Esophagus squamous epithelium (tissue), 5 donors: ENCODE measurements at places on chromosomes 5 and 9.

GRCh38 chr5:59198365-59198764 is 615.5 kb downstream of the RAB3C start:
- DNase-seq, result no peak
- H3K4me3 ChIP-seq, result no peak overlapping the region
- no peak overlapping the region for H3K27ac ChIP-seq
- no peaks in the 10 kb centered on the region for H3K27me3 ChIP-seq

DNA sequence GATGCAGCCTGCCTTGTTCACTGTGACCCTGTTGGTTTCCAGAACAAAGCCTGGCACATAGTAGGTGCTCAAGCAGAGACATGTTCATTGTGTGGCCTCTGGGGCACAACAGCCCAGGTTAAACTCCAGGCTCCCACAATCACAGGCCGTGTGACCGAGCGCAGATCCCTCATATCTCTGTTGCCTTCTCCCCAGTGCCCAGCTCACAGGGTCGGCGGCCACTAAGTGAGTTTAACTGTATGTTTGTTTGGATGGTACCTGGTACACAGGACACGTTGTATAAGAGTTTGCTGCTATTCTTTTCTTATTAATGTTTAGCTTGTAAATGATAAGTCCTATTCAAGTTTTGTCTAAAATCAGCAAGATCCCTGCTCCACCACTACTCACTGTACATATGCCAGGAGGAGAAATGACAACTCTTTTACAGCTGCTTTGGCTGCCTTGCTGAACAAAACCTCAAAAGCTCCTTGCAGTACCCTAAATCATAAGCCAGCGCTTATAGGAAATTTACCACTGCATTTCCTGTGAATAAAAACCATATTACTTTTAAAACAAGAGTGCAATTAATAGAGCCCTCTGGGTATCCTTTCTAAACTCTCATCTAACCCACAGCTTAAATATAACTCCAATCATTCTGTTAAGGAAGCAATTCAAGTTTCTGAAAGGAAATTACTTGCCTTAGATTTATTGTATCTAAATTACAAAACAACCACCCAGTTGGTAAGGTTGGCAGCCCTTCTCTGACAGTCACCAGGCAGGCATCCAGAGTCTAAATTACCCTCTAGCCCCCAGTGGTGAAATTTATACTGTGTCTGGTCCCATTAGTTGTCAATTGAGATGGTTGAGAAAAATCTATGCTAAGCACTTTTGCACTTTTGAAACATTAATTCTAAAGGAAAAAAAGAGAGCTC is 379.4 kb downstream of the SEMA5A start:
- no peaks in the 10 kb centered on the region for H3K4me1 ChIP-seq
- H3K4me3 ChIP-seq, result no peak overlapping the region
- no peaks in the 10 kb centered on the region for H3K27me3 ChIP-seq
- no peak for DNase-seq
- no peak overlapping the region for H3K27ac ChIP-seq
- H3K36me3 ChIP-seq, result no peaks in the 10 kb centered on the region

- no peaks in the 10 kb centered on the region for H3K36me3 ChIP-seq
- peak overlapping the region; percentile 26 for H3K4me3 ChIP-seq
- H3K4me1 ChIP-seq, result peaks cover 16% of the 10 kb centered on the region
- H3K27me3 ChIP-seq, result no peaks in the 10 kb centered on the region
Observed at GRCh38 chr5:137734331-137734730, 1.6 kb downstream of the KLHL3 start.

- no peak overlapping the region for H3K27ac ChIP-seq
- H3K36me3 ChIP-seq, result peaks cover 86% of the 10 kb centered on the region
- H3K27me3 ChIP-seq, result no peaks in the 10 kb centered on the region
- no peak for DNase-seq
- no peak overlapping the region for H3K4me3 ChIP-seq
Observed at GRCh38 chr9:136432591-136432990, 7.1 kb downstream of the INPP5E start.

DNA sequence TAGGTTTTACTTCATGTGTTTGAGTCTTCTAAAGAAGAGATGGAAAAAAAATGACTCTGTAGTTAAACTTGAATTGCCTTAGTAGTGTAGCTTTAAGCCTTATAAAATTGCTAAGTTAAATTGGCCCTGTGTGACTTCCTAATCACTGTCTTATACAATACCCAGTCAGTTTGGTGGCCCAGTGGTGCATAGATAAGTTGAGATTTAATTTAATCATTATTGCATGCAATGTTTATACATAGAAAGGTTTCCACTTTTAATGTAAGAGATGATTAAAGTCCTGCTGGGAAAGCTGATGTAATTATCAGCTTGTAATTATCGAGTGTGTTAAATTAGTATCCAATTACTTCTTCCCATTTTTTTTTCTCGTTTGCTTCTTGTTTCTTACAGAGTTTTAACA is 187.1 kb downstream of the TRIO start:
- no peak for DNase-seq
- H3K36me3 ChIP-seq, result peaks cover 57% of the 10 kb centered on the region
- H3K27ac ChIP-seq, result no peak overlapping the region
- no peaks in the 10 kb centered on the region for H3K27me3 ChIP-seq
- no peaks in the 10 kb centered on the region for H3K4me1 ChIP-seq
- H3K4me3 ChIP-seq, result no peak overlapping the region
